Hematopoietic multipotent progenitor cell treated with erythropoietin and hydrocortisone succinate and interleukin-3 and kit ligand, for 8 days (in vitro differentiated cells): ENCODE measurements at places on chromosomes 7 and 10.

- no peak for DNase-seq
Observed at GRCh38 chr10:51082857-51083256, 8.6 kb downstream of the PRKG1 start.

DNA sequence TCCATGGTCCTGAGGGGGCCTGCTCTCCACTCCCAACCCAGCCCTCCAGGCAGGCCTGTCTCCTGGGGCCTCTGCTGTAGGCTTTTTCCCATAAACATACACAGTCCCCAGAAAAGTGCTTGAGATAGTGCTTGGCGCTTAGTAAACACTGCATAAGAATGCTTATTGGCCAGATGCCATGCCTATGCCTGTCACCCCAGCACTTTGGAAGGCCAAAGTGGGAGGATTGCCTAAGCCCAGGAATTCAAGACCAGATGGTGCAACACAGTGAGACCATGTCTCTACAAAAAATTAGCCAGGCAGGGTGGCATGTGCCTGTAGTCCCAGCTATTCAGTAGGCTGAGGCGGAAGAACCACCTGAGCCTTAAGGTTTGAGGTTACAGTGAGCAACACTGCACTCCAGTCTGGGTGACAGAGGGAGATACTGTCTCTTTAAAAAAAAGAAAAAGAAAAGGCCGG lies 24.6 kb upstream of the ASL start:
- DNase-seq = no peak

DNA sequence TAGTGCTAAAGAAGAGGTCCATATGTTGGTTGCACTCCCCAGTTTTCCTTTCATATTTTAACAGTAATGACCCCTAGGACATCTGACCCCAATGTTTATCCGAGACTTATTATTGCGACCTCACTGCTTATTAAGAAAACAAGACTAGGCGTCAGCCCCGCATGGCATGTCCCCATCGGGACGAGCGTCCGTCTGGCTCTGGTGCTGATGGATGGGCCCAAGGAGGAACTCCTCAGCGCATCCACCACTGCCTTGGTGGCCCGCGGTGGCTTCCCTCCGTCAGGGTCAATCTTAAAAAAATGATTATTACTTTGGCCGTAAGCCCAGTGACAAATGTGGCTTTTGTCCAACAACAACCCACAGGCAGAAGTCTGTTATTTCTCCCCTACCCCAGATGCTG lies 40.1 kb upstream of the CXCL12 start:
- no peak for DNase-seq

GRCh38 chr10:112698818-112699164 lies 251.3 kb upstream of the TCF7L2 start:
- no peak for DNase-seq

DNA sequence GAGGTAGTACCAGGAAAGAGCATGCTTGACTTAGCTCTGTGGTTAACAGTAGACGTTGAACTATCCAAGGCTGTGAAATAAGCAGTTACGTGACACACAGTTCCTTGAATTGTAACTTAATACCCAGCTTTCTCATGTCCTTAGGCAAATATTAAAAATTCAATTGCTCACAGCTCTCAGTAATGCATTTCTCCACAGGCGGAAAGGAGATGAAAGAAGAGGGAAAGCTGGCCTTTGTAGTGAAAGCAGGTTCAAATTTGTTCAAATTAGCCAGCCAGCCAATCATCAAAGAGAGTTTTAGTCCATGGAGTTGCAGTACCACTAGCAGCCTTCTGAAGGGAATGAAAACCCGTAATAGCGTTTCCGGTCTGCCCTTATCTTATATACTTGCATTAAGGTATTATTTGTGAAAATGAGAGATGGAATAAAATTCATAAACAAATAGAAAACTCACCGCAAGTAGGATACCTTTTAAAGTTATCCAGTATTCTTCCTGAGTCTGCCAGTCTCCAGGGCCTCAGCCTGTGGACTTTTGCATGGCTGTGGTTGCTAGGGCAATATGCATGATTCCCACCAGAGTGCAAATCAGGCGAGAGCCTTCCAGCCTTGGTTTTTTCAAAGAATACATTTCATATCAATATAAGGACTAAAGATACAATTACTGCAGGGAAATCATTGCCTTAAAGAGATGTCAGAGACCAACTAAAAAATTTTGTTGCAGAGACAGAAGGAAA lies 795.5 kb downstream of the TNS3 start:
- no peak for DNase-seq

GRCh38 chr10:22218448-22218847 lies 633 bp upstream of the EBLN1 start:
- no peak for DNase-seq

DNA sequence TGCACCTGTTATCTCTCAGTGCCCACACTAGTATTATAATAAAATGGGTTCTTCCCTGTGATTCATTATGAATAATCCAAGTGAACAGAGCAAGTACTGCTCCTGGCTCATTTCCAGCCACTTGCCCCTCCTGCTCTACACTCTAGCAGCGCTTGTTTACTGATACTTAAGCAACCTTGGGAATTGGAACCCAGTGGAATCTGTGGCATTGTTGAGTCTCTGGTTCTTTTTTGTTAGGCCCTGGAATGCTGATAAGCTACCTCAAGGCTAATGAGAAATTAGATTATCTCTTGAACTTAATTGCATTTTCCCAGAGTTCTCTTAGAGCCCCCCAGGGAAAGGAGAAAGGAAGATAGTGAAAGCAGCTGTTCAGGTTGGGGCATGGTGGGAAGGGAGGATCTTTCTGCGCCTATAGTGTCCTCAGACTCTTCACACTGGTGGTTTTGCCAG lies 34.0 kb downstream of the PRKAR2B start:
- DNase-seq = peak; percentile 76

GRCh38 chr10:29304264-29304994 lies 15.6 kb downstream of the LYZL1 start:
- DNase-seq = peak; percentile 68

DNA sequence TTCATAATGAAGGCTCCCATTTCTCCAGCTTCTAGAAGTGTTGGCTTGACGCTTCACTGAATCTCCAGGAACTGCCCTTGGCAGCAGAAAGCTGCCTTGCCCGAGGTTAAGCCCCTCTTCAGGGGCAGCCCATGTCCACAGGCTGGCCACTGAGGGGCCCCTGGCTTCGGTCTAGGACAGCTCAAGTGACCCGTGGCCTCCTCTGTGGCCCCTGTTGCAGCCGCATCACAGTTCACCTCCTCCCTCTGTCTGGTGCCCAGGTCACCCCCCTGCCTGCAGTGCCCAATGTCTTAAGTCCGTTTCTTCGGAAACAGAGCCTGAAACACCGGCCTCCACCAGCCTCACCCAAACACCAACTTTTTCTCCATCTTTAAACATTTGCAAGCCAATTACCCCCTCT lies 279.2 kb upstream of the MKI67 start:
- DNase-seq = no peak

GRCh38 chr7:45328403-45328981 lies 170.9 kb downstream of the RAMP3 start:
- DNase-seq = no peak

DNA sequence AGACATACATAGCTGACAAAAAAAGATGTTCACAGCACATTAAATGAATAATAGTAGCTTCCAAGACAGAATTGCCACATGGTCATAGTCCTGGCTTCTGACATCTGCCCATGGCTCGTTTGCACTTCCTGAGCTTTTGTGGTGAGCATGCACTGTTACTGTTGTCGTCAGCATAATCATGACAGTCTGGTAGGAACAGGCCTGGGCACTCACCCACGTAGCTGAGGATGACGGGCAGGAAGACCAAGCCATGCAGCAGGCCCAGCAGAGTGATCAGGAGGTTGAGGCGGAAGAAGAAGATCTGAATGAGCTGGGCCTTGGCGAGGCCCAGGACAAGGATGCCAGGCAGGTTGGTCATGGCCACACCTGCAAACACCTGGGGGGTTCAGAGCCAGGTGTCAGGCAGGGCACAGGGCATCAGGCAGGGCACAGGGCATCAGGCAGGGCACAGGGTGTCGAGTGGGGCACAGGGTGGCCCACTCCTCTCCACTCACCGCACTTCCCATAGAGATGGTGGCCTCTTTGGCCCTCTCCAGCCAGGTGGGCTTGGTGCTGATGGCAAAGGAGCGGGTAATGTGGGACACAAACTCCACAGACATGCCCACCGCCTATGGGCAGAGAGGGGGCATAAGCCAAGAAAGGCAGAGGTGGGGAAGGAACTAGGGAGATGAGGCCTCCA lies 25.3 kb upstream of the NUDCD3 start:
- no peak for DNase-seq
